ENCODE measurements at places on chromosomes 6 and 20. TPM values are rescaled to one million over a fixed set of nuclear protein-coding genes. Genes with fewer than 3 reads are reported as not detected.

The TULP1 gene
- not detected for total RNA-seq

The PRDM13 gene
- total RNA-seq: not detected

GRCh38 chr20:1388253-1388652 lies 4.6 kb downstream of the FKBP1A start:
- no peak for ATAC-seq
- H3K4me3 ChIP-seq: no peak overlapping the region
- H3K4me1 ChIP-seq: peaks cover 45% of the 10 kb centered on the region

The TRIM10 gene
- total RNA-seq: not detected

The MYH7B gene
- total RNA-seq: 0.13 TPM

- H3K36me3 ChIP-seq: peaks cover 47% of the 10 kb centered on the region
- H3K27ac ChIP-seq: no peak overlapping the region
- no peak overlapping the region for H3K4me3 ChIP-seq
- H3K4me1 ChIP-seq: no peaks in the 10 kb centered on the region
- no peaks in the 10 kb centered on the region for H3K27me3 ChIP-seq
- ATAC-seq: no peak
Observed at GRCh38 chr20:25686081-25687067, 10.3 kb downstream of the ZNF337 start.

DNA sequence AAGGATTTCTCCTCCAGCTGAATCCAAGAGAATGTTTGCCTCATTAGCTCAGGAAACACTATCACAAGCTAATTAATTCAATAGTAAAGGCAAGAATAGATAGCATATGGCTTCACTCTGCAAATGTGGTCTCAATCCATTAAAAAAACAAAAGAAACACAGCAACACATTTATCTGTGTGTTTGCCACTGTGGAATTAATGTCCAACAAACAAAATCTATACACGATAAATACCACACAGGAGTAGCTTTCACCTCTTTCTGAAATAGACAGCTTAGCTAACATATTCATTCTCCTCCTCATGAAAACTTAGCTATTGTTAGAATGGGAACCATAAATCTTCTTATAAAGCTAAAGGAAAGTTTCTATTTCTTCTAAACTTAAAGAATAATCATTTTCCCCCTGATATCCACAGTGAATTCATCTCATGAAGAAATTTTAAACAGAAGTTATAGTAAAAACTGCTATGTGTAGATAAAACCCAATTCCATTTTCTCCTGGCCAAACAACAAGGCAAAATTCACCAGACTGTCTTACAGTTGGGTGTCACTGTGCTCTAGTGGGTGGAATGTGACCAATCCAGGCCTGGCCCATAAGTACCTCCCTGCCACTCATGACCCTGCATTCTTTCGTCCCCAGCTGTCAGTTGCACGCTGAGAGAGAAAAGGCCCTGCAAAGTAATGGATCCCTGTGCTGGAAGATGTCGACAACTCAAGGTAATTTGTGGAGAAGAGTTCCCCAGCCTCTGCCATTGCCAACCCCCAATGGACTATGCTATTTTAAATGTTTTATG lies 92.9 kb upstream of the NRSN1 start:
- no peaks in the 10 kb centered on the region for H3K27me3 ChIP-seq
- no peak overlapping the region for H3K27ac ChIP-seq
- no peak for ATAC-seq

The OR2H1 gene
- total RNA-seq: not detected

GRCh38 chr6:57324538-57324937 lies 7.1 kb downstream of the PRIM2 start:
- no peaks in the 10 kb centered on the region for H3K27me3 ChIP-seq
- H3K4me1 ChIP-seq: no peaks in the 10 kb centered on the region
- H3K27ac ChIP-seq: no peak overlapping the region
- H3K36me3 ChIP-seq: no peaks in the 10 kb centered on the region
- H3K4me3 ChIP-seq: no peak overlapping the region

The SALL4 gene
- not detected for total RNA-seq

The FAM162B gene
- total RNA-seq: 11.6 TPM

The CTAGE9 gene
- total RNA-seq: not detected

DNA sequence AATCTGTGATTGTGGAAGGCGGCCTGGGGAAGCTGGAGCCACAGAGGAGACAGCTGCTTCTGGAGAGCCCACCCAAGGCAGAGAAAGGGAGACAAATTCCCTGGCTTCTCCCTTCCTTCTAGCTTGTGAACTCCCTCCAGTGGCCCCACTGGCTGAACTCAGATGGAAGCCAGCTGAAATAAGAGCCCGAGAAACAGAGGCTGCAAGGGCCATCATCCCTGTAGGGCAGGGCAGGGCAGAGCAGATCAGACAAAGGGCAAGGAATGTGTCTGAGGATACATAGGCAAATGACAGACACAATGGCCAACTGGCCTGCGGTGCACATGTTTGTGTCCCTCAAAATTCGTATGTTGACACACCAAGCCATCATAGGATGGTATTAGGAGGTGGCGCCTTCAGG lies 25.3 kb downstream of the MDFI start:
- peaks cover 29% of the 10 kb centered on the region for H3K27me3 ChIP-seq
- H3K4me1 ChIP-seq: no peaks in the 10 kb centered on the region

DNA sequence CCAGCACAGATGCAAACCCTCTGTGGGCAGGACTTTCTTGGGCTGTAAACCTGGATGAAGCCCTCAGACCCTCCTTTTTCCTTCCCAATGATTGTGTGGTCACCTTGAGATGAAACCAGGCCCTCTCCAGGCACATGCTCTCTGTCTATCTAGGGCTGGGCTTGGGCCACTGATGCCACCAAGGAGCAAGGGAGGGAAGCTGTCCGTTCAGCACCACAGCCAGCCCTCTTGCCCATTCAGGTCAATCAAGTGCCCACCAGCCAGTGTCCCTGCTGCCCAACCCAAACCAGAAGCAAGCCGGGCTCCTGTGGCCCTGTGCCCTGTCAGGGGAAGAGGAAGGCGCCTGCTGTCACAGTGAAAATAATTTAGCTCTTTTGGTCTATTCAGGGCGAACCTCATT lies 8.0 kb downstream of the STMN3 start:
- no peaks in the 10 kb centered on the region for H3K36me3 ChIP-seq
- H3K27me3 ChIP-seq: no peaks in the 10 kb centered on the region
- H3K27ac ChIP-seq: no peak overlapping the region

GRCh38 chr20:63945921-63946920 lies 10.0 kb downstream of the UCKL1 start:
- H3K4me3 ChIP-seq: no peak overlapping the region
- H3K36me3 ChIP-seq: peaks cover 45% of the 10 kb centered on the region
- no peak for ATAC-seq

GRCh38 chr6:13807696-13808095 lies 6.7 kb downstream of the MCUR1 start:
- H3K36me3 ChIP-seq: no peaks in the 10 kb centered on the region
- H3K4me3 ChIP-seq: no peak overlapping the region
- no peaks in the 10 kb centered on the region for H3K27me3 ChIP-seq
- H3K27ac ChIP-seq: no peak overlapping the region

The CHMP4B gene
- total RNA-seq: 110 TPM

The ZSCAN23 gene
- 2.6 TPM for total RNA-seq

DNA sequence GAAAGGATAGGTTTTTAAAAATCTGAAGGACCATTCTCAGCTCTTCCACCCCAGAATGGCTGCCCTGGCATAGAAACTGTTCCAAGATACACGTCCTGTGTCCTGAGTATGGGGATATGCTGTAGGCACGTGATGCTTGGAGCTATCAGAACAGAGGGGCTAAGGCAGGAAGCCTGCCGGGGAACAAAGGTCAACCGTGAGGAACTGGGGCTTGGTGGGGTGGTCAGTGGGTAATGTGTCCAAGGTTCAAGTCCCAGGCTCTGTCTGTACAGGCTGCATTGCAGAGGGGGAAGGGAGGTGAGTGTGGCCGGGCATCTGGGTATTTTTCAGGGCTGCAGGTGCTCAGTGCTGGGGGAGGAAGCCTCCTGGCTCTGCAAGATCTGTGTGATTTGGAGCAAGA lies 479.6 kb upstream of the CHD6 start:
- H3K36me3 ChIP-seq: no peaks in the 10 kb centered on the region
- H3K4me3 ChIP-seq: no peak overlapping the region
- no peaks in the 10 kb centered on the region for H3K4me1 ChIP-seq
- ATAC-seq: no peak

- no peaks in the 10 kb centered on the region for H3K4me1 ChIP-seq
- no peak overlapping the region for H3K4me3 ChIP-seq
- H3K27ac ChIP-seq: no peak overlapping the region
- no peak for ATAC-seq
Observed at GRCh38 chr6:168634541-168635328, 193.8 kb downstream of the SMOC2 start.

Data from gastroesophageal sphincter (tissue), 4 donors.